Stimulated activated CD8-positive, alpha-beta memory T cell treated with anti-CD3 and anti-CD28 coated beads, Interleukin-15, amount 100 ng/mL, for 1 hour (primary cell): ENCODE measurements at places on chromosomes 5 and 9.

DNA sequence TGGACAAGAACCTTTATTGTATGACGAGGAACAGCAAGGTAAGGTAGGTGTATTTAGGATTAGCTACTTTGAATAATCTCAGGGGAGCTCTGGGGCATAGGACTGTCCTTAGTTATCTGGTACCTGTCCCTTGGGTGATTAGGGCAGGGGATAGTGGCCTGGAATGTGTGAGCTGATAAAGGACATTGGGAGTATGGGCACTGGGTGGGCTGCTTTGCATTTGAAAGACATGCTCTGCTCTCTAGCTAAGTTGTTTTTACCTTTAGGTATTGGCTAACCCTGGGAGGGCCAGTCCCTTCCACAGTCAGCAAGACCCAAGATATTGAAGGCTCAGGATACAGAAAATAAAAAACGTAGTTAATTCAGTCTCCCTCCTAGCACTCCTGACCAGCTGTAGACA lies 282.8 kb upstream of the C9orf72 start:
- no peak for DNase-seq

DNA sequence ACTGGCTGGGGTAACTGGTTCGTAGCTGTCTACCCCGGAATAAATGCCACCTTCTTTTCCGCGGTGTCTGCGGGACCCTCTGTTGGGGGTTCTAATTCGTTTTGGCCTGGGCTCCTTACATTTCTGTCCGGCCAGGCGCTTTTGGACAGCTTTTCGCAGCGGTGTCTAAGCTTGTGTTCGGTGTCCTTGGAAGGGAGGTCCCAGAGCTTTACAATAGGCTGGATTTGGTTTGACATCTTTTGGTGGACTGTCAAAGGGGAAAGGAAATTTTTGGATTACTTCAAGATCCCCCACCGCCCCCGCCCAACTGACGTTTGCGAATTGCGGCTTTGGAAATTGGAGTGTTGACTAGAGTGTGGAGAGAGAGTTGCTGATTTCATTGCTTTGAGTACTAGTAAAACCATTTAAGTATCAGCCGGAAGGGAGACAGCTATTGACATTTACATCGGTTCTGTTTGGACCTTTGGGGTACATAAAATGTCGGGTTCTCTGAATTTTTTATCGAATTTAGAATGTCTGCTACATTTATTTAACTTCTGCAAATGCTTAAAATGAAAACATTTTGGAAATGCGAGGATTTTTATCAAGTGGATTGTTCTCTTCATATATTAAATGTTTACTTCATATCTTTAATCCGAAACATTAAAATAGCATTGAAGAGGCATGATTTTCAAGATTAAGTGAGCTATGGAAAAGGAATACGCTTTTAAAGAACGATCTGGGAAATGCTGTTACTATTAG lies 4.7 kb upstream of the PURA start:
- no peak for DNase-seq

DNA sequence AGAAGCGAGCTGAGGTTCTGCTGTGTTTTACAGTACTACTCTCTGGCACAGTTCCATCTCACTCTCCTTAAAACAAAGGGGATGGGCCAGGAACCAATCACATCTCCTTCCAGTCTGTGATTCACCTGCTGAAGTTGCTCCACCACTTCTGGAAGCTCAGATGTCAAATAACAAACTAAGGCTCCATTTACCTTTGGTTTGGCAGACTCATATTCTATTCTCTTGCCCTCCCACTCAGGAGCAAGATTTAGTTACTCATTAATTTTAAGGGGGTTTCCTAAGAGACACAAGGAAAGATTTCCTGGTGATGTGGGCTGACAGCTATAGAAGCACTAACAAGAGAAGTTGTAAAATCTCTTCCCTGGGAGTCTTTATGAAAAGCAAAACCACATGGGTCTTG lies 37.8 kb upstream of the KIF2A start:
- no peak for DNase-seq

- DNase-seq, result no peak
These were observed 87.5 kb downstream of the TTLL11 start for GRCh38 chr9:122005597-122005996.

- DNase-seq, result no peak
These were observed 12.5 kb downstream of the ARAP3 start for GRCh38 chr5:141669520-141669919.

DNA sequence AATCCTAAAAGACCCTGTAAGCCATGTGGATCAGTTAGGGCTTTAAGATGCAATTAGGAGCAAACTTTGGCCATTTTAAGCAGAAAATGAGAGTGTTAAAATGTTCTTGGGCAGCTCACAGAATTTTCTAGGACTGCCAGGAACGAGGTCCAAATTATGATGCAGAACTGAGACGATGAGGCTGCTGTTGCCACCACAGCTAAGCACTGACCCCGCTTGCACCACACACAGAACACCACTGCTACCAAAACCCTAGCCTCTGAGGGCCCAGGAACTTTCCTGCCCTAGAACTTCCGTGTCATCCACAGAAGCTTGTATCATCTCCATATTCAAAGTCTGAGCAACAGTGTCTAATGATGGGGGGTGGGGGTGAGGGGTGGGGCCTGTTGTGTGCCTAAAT lies 41.0 kb upstream of the PCSK1 start:
- no peak for DNase-seq

DNA sequence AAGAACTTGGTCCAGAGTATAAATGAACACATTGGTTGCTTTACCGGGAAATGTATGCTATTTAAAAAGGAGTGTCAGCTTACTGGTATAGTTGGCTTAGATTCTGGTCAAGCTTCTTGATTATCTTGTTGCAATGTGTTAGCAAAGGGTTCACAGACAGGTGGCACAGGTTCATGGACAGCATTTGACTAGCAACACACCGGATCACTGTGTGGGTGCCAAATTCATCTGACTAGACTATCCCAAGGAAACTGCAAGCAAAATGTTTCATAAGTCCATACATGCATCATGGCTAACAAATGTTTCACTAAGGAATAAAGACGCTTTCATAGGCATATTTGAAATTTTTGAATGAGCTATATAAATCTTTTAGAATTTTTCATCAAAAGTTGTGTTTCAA lies 274.1 kb downstream of the PLK2 start:
- no peak for DNase-seq

GRCh38 chr9:1522219-1522767 lies 472.1 kb downstream of the DMRT2 start:
- DNase-seq, result no peak

GRCh38 chr5:146447734-146448380 lies 724 bp downstream of the TCERG1 start:
- no peak for DNase-seq

DNA sequence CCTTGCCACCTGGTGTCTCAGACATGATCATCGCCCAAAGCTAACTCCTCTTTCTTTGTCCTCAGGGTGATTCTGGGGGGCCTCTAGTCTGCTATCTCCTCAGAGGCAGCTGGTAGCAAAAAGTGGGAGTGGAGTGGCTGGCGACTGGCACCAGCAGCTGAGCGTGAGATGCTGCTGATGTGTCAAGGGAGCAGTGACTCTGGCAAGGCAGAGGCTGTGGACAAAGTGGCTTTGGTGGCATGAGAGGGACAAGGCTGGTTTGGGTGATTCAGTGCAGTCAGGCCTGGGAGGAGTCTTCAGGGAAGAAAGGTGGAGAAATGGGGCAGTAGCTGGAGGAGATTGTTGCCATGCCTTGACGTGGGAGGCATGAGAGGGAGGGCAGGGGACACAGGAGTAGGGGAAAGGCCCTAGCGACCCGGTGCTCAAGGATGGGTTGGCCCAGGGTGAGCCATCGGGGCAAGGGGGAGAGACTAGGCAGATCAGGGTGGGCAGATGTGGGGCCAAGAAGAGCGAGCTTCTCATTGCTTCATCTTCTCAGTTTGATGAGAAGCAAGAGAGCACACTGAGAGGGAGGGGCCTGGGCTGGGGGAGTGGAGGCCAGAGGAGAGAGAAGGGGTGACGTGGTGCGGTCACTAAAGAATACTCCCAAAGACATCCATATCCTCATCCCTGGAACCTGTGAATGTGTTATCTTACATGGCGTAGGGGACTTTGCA lies 64.2 kb upstream of the SPTLC1 start:
- no peak for DNase-seq

DNA sequence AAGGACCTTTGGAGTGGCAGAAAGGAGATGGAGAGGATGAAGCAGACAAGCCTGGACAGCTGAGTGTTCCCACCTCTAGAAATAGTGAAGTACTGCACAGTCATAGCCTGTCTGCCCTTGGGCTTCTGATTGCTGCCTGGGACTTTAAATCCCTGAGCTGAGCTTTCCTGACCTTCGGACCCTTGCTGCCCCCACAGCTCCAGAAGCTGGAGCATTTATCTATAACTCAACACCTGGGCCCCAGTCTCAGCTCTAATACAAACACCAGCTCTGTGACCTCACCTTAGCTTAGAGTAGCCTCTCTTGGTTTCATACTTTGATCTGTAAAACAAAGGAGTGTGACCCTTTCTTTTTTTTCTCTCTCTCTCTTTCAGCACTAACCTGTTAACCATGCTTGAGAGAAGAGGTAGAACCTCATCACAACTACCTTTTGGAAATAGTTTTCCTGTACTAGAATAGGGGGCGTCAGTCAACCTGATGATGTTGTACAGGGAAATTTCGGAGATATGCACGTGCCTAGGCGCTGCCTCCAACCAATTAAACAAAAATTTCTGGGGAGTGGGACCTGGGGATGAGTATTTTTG lies 25.4 kb upstream of the ELL2 start:
- DNase-seq, result no peak
